H7 (cell line): ENCODE measurements at places on chromosomes 3 and 15. TPM values are rescaled to one million over a fixed set of nuclear protein-coding genes. Genes with fewer than 3 reads are reported as not detected.
A peak's percentile ranks its signal among the peaks of the same experiment; 100 is the strongest.

GRCh38 chr15:87287156-87287555 is 969.4 kb downstream of the NTRK3 start:
- no peak for DNase-seq

GRCh38 chr3:101988596-101988995 is 139.3 kb downstream of the NFKBIZ start:
- DNase-seq, result no peak

- peak; percentile 40 for DNase-seq
Observed at GRCh38 chr3:57434041-57434440, 110.1 kb downstream of the DNAH12 start.

DNA sequence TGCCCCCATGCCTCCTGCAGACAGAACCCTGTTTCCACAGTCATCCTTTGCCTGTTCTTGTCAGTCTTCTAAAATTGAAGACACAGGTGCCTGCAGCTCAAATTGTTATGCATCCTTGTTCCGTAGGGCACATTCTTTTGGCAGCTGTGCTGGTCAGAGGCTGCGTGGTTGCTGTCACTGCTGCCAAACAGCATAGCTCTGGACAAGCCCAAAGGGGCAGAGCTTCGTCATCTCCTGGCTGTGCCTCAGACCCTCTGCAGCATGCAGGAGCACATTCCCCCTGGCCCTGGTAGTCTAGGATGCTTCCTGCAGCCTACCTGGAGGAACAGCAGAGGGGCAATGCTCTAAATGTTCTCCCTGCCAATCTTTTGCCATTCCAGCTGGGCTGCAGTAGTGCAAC is 2.1 kb upstream of the FBXL22 start:
- no peak for DNase-seq

DNA sequence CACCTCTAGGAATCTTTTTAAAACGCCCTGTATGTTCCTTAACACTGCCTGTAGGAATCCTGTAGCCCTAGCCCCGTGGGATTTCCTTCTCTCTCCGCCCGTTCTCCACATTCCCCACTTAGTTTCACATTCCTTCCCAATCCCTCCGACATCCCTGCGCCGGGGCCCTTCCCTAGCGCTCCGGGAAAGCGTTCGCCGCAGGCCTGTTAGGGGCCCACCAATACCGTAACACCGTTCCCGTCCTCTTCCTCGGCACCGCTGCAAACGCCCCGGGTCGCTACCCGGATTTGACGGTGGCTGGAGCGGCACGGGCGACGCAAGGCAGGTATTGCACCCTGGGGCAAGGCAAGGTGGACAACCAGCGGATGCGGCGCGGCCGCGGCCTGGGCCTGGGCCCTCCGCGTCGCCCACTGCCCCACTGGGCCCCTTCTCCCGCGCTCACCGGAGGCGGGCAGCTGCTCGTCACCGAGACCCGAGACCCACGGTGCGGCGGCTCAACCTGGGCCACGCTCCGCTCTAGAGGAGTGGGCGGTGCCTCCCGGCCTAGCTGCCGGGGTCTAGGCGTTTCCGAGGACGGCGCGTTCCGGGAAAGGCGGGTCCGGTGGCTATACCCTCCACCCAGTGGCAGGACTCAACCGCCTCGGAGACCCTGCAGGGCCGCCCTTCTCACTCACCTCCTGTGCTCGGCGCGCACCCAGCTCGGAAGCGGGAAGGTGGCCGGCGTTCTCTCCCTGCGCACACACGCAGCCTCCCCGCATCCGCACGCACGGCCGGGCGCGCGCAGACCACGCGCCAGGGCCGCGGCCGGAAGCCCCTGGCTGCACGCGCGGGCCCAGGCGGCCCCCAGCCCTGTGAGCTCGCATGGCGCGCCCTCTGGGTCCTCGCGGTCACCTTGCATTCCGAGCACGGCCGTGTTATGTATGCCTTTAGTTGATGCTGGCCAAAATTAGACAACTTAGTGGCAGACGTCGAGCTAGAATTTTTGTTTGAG is at the start of gene B3GALNT1:
B3GALNT1 (minus strand) TSS at position 789 of the 991 bp plus-strand sequence. CDS start 18,595 bp downstream, outside the sequence.
- DNase-seq, result peak; percentile 83

DNA sequence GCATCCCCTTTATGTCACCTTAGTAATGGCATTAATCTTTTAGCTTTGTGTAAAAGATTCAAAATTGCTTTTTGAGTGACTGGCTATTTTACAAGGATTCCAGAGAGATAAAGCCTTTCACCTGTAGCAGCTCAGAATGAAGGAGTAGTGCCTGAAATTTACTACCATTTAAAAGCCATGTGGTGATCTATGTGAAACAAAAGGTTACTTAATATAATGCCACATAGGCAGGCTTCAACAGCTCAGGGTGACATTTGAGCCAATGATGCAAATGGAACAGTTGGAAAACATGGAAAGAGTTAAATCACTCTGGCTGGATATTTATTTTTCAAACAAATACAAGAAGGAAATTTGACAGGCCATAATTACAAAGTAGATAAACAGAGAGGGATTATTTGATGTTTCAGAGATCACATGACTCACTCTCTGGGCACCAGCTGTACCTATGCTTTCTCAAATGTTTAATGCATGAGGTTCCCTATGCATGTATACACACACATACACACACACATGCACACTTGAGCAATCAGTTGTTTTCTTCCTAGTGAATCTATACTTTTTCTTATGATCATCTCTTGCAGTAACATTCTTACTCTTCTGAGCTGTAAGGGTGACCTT is 171.5 kb downstream of the ZMAT3 start:
- DNase-seq, result no peak

DNA sequence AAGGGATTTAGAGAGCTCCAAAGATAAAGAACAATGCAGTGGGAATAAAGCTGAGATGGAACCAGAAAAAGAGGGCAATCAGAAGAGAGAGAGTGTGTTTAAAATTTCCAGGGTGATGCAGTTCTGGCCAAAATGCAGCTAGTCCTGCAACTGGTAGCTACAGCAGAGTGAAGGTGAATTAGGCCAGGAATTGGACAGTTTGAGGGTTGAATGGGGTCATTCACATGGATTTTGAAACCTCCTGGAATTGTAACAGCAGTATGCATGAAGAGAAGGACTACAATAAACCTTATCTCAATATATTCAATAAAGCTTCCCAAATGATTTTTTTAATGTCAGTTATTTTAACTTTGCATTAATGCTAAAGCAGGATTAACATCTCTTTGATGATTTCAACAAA is 85.2 kb downstream of the CBLB start:
- no peak for DNase-seq

DNA sequence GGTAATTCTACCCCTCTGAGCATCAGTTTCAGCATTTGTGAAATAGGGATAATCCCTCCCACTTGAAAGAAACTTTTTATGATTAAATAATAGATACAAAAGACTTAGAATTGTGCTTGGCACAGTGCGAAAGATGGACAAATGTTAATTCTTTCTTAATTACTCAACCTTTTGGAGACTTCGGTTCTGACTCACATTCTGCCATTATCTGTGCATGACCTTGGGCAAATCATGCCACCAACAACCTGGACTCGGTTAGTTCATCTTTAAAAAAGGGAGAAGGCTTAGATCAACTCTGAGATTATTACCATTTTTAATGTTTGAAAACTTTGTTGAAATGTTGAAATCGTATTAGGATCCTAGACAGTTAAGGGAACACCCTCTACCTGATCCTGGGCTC is 40.6 kb upstream of the POLR2M start:
- DNase-seq, result no peak

GRCh38 chr15:39581793-39582285 is 960 bp downstream of the THBS1 start:
- DNase-seq, result peak; percentile 74

DNA sequence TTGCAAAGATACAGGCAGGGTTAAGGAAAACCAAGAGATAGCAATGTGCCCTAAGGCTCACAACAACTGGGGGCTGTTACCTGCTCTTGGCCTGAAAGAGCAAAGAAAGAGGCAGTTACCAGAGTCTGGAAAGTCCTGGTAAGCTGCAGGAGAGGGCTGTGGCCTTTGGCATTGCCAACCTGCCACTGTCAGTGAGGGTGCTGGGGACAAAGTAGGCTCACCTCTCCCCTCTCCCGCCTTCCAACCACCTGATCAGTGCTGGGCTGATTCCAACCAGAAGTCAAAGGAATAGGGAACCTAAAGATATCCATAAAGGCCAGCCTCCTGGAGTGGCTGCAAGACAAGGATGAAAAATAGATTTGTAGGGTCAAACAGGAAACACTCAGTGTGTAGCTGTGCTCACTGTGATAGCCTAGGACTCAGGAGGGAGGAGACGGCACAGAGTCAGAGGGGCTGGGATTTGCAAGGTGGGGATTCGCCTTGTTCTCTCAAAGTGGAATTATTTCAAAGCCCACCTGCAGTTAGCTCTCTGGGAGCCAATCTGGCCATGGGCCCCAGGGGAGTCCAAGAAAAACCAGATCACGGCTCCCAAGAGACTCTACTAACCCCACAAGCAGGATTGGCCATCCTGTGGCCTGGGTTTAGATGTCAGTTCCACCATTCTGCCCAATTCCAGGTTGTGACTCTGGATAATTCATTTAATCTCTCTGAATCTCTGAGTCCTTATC is 204.0 kb upstream of the BCL6 start:
- DNase-seq, result no peak

ZWILCH gene
- 57.8 and 68.3 TPM in 2 replicates for total RNA-seq

CP gene
- total RNA-seq, result 0.21 and 0.59 TPM in 2 replicates

GRCh38 chr15:27870320-27870719 is 228.8 kb downstream of the OCA2 start:
- no peak for DNase-seq

- DNase-seq, result no peak
Observed at GRCh38 chr3:66362541-66362941, 138.3 kb downstream of the LRIG1 start.

DNA sequence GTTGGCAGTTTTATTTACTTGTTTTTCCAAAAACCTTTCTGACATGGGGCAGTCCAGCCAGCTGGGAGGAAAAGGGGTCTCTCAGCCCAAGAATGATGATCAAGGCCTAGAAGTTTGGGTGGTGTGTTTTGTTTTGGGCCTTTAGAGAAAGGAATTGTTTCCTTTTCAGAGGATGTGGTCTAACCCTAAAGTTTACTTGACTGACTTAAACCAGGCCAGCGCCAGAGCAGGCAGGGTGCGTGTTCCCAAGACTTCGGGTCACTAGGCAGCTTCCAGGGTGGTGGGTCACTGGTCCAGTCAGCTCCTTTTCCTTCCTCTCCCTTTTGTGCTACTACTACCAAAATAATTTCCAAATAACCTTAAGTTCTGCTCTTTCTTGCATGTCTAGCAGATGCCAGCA is 4.9 kb downstream of the FLNB start:
- DNase-seq, result no peak

SLC22A14 gene
- 0.03 TPM in 1 of 2 replicates, not detected in the other for total RNA-seq

CDCP1 gene
- total RNA-seq, result 1.5 and 2.2 TPM in 2 replicates

DOCK3 gene
- 2.0 and 3.2 TPM in 2 replicates for total RNA-seq

DNA sequence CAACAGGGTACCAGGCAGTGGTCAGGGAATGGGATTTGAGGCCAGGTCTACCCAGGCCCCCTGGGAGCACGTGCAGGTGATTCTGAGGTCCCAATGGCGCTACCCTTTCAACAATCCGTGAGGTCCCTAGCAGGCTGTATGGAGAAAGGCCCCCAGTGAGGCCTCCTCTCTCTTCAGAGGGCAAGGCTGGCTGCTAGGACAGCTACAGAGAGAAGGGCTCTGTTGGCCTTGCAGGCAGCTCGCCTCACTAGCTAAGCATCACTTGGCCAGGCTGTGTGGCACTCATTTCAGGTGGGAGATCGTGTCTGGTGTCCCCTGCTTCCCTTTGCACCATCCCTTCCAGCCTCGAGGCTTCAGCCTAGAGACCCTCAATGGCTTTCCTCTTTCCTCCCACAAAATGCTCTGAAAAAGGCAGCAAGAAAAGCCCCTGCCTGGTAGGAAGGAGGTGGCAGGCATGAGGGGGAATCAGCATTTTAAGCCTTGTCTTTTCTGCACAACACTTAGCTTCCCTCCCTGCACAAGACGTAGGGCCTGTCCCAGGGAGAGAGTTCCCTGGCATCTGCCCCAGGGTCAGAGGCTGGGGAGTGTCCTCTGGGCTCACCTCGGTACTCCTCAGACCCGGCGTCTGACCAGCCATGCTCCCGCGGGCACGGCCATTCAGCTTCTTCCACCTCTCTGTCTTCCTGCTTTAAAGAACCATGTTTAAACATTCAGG is 111.8 kb downstream of the ASB7 start:
- DNase-seq, result peak; percentile 30

CNTN4 gene
- 1.00 and 2.3 TPM in 2 replicates for total RNA-seq

- peak; percentile 93 for DNase-seq
Observed at GRCh38 chr3:32467333-32468070, 35.1 kb downstream of the CMTM6 start.

DNA sequence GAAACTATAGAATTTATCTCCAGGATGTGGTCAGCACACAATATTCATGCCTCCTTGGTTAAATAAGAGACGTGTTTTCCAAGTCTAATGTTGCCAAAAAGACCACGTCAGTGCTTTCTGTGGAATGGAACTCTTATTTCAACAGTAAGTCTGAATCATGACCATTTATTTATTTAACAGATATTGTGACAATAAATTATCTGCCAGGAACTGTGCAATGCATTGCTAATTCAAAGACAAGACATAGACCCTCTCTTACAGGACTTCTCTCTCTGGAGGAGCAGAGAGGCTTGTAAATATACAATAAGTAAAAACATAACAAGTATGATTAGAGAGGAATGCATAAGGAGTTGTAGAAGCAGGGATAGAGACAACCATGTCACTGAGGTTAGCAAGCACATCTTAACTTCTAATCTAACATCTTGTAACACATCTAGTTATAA is 227.5 kb downstream of the DTWD1 start:
- DNase-seq, result no peak

GRCh38 chr15:79451361-79451999 is 19.3 kb downstream of the MINAR1 start:
- peak; percentile 58 for DNase-seq

DNA sequence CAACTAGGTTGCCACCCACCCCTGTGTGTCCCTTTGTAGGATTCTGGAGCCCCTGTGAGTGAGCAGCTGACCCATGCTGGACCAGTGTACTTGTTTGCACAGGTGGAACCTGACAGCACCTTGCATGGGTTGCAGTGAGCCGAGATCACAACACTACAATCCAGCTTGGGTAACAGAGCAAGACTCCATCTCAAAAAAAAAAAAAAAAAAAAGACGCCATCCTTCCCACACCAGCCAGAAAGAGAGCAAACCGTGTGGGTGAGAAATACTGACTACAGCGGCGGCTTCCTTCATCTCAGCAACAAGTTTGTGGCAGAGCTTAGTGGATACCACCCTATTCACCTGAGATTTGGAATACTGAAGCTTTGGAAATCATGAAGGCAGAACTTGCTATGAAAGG is 746 bp upstream of the CD80 start:
- DNase-seq, result no peak

TRH gene
- 0.41 and 0.59 TPM in 2 replicates for total RNA-seq

PYGO1 gene
- total RNA-seq, result 0.24 and 0.59 TPM in 2 replicates

SLC15A2 gene
- 0.76 and 1.7 TPM in 2 replicates for total RNA-seq

ZNF662 gene
- total RNA-seq, result not detected in 2 replicates

CCR8 gene
- total RNA-seq, result 0.15 TPM in 1 of 2 replicates, not detected in the other

MYO5C gene
- 1.7 and 3.3 TPM in 2 replicates for total RNA-seq

DNA sequence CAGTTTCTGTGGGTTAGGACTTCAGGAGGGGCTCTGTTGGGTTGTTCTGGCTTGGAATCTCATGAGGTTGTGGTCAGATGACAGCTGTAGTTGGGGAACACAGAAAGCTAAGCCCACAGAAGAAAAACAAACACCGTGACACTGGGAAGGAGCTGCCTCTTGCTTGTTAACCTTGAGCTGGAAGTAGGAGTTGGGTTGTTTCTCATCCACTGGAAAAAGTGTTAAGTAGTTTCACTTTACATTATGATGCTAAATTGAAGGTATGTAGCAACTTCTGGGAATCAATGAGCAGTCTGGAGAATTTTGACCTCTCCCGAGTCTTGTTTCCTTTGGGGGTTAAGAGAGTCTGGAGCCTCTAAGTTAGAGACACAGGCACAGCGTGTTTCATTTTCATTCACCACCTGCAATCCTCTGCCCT is 20.4 kb downstream of the HACD3 start:
- DNase-seq, result no peak

- no peak for DNase-seq
Observed at GRCh38 chr3:126957776-126958637, 24.9 kb upstream of the PLXNA1 start.
